ENCODE measurements at places on chromosomes 7 and 10. TPM values are rescaled to one million over a fixed set of nuclear protein-coding genes. Genes with fewer than 3 reads are reported as not detected.

Gene ACTA2
- 2,259 TPM for total RNA-seq

DNA sequence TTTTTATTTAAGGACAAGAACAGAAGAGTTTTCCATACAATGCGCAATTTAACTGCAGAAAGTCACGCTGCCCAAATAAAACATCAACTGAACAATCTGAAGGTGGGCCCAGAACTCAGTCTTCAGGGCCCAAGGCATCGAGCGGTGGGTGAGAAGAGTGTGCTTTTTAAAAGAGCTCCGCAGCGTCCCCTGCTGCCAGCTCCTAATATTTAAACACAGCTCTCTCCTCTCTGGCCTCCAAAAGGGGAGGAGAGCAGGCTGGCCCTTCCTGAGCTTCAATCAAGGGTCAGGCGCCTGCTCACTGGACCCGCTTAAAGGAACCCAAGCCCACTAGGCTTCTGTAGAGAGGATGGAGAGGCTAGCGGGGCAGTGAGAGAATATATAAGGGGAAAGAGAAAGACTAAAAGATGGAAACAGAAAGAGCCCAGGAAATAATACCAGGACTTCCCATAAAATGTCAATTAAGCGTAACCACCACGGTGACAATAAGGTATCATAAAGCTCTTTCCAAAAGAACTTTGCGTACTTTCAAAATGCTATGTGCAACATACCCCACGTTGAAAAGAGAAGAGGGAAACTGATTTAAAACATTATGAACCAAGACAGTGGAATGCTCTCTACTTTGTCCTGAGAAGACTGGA lies 2.8 kb downstream of the FAM53B start:
- peak; percentile 82 for DNase-seq

Gene KDM7A
- total RNA-seq = 9.7 TPM

GRCh38 chr7:128903621-128904361 lies 6.7 kb downstream of the KCP start:
- DNase-seq = no peak

- DNase-seq = no peak
Observed at GRCh38 chr7:36456138-36456537, 66.5 kb downstream of the ANLN start.

DNA sequence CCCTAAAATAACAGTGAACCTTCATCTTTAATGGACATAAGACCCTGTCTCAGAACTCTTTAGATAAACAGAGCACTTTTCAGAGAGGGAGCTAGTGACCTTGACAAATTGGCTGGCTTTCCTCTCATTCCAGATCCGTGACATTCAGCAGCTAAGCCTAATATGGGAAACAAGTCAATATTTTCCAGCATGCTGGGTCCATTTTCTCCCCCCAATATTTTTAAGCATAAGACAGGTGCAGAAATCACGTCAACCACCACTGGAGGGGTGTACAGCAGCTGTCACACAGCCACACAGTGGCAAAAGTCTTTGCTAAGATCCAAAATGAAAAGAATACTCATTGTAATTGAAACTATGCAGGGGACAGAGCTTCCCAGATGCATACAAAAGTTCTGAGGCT lies 26.1 kb downstream of the LRRTM3 start:
- DNase-seq = no peak

GRCh38 chr10:129678186-129678585 lies 211.1 kb downstream of the MGMT start:
- DNase-seq = no peak

GRCh38 chr7:44695756-44696155 lies 52.9 kb upstream of the ZMIZ2 start:
- DNase-seq = no peak

GRCh38 chr10:84510121-84510520 lies 181.7 kb downstream of the CCSER2 start:
- DNase-seq = no peak

Gene OGDHL
- total RNA-seq = 5.3 TPM

Gene PTPRZ1
- 2.2 TPM for total RNA-seq

- no peak for DNase-seq
Observed at GRCh38 chr7:25710959-25711358, 441.0 kb upstream of the NFE2L3 start.

GRCh38 chr7:45524445-45524844 lies 49.7 kb upstream of the ADCY1 start:
- DNase-seq = no peak

DNA sequence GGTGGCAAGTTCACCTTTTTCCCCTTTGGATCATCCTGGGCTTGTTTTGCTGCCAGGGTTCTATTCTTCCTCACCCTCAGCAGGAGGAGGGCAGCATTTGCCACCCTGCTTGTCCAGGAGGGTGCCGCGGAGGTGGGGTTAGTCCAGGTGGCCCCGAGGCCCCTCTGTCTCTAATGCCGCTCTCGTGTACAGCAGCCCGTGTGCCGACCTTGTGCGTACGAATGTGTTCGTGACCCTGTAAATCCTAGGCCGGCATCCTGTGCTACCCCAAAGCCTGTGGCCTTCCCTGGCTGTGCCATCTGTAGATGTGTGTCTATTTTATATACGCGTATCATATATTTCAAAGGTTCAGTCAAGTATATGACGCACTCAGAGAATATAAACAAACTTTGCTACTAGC lies 10.6 kb downstream of the IQCE start:
- no peak for DNase-seq

DNA sequence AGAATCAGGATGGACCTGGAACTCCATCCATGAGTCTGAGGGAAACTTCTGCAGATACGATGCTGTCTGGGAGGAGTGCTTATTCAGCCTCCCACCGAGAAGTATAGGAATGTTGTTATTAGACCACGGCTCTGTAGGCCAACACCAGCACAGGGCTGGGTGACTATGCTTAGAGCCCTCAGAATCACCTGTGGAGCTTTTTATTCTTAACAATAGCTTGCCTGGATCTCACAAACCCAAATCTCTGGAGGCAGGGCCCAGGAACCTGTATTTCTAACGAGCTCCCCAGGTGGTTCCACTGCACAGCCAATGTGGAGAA lies 55.6 kb upstream of the ARID5B start:
- no peak for DNase-seq

DNA sequence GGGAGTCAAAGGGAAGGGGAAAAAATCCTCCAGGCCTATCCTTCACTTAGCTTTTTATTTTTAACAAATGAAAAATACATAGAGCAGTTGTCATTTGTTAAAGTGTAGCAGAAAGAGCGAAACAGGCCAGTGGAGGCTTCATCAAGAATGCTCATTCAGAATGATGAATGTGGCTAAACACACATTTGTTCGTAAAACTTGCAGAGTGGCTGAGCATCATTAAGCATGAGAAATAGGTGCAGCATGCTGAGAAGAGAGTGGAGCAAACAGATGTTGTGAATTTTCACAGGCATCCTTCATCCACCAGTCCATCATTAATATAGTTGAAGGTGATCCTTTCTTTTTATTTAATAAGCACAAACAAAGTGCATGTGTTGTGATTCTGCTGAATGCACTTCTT lies 407.6 kb downstream of the LRMDA start:
- DNase-seq = no peak

DNA sequence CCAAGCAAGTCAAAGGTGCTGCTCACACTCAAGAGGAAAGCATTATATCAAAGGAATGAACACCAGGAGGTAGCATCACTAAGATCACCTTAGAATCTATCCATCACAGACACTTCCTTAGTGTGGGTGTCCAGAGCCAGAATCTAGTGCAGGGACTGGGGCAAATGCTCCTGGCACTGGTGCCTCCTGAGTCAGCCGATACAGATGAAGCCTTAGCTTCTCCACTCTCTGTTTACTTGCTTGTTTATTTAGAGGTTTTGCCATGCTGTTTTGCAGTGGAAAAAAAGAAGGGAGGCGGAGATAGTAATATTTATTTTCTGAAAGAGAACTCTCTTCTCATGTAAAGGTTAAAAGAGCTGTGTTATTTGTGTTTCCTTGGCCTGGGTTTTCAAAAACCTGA lies 303.1 kb downstream of the WDR11 start:
- no peak for DNase-seq

All from mucosa of gallbladder (tissue), 1 donor.